ENCODE measurements at places on chromosomes 16 and 17. TPM values are rescaled to one million over a fixed set of nuclear protein-coding genes. Genes with fewer than 3 reads are reported as not detected.

RTN4RL1 gene
- total RNA-seq: 2.8 TPM

INCA1 gene
- 1.6 TPM for total RNA-seq

TPSAB1 gene
- total RNA-seq: 1.9 TPM

ZNF778 gene
- total RNA-seq: 15.5 TPM

GAS2L2 gene
- total RNA-seq: not detected

ARHGDIG gene
- total RNA-seq: not detected

ABCC3 gene
- total RNA-seq: 28.7 TPM

TEKT5 gene
- not detected for total RNA-seq

TP53TG3 gene
- total RNA-seq: not detected

SYT17 gene
- total RNA-seq: 1.6 TPM

GNAO1 gene
- 6.8 TPM for total RNA-seq

BTBD17 gene
- total RNA-seq: not detected

PRSS22 gene
- total RNA-seq: not detected

RABEP2 gene
- total RNA-seq: 49.4 TPM

CCL13 gene
- total RNA-seq: not detected

All from spleen (tissue), 13 donors.